ENCODE measurements at places on chromosomes 16 and 17.

DNA sequence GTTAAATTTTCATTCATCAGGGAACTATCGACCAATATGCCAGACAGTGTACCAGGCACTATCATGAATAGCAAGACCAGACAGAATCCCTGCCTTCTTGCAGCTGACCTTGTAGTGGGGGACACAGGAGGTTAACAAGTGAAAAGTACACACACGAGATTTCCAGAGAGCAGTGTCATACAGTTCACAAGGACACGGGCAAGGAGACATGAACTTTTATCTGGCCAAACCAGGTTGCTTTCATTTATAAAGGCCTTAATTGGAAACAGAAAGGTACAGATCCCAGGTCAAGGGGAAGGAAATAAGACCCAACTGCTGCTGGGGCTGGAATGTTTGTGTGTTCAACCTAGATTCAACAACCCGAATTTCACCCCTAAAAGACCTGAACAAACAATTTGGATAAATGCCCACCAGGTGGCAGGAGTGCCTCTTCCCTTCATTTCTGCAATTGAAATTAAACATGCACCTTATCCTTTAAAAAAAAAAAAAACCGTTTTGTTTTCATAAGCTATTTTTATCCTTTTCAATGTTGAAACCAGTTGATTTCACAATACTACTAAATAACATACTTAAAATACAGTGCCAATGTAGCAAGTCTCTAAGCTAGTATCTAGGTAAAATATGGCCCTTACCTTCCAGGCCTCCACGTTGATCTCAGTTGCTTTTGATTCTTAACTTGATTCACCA is 65.9 kb downstream of the EMP2 start:
- DNase-seq = peak; percentile 81

DNA sequence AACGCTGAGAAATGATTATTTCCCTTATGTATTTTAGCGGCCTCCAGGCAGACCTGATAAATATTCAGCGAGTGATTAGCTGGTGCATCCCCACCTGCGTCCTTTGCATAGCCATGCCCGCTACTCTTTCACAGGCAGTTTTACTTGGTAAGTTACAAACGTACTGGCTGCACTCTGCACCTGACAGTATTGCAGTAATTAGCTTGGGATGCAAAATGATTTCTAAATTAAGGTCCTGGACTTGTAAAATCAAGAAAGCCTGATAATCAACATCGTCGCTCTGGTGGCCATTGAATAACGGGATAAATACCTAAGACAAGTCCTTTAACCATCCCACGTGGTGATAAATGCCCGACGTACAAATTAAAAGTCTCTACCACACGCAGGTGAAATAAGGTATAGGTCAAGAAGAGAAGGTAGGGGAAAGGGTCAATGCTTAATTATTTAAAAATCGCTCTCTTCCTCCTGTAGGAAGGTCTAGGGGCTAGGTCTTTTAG is 998 bp upstream of the PRKCA start:
- DNase-seq = no peak

DNA sequence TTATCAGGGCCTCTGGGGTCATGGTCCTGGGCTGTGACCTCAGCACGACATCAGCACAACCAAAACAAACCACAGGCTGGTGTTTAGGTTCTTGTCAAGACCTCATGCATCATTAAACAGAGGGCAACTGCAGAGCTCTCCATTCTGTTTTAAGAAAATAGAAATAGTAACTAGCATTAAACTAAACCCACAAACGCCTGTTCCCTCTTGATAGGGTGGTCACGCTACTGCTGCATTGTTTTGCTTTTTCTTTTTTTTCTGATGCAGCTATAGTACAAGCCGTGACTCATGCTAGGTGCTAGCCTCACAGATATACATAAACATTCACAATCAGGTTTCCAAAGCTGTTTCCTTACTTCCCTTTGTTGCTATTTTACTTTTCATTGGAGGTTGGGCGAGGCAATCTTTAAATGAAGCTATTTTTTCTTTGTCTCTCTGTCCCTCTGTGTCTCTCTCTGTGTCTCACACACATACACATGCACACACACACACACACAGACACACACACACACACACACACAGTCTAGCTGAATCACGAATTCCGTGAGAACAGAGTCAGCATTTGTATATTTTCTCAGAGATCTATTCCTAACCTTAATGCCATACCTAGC is 310.3 kb downstream of the CDH13 start:
- DNase-seq = peak; percentile 79

DNA sequence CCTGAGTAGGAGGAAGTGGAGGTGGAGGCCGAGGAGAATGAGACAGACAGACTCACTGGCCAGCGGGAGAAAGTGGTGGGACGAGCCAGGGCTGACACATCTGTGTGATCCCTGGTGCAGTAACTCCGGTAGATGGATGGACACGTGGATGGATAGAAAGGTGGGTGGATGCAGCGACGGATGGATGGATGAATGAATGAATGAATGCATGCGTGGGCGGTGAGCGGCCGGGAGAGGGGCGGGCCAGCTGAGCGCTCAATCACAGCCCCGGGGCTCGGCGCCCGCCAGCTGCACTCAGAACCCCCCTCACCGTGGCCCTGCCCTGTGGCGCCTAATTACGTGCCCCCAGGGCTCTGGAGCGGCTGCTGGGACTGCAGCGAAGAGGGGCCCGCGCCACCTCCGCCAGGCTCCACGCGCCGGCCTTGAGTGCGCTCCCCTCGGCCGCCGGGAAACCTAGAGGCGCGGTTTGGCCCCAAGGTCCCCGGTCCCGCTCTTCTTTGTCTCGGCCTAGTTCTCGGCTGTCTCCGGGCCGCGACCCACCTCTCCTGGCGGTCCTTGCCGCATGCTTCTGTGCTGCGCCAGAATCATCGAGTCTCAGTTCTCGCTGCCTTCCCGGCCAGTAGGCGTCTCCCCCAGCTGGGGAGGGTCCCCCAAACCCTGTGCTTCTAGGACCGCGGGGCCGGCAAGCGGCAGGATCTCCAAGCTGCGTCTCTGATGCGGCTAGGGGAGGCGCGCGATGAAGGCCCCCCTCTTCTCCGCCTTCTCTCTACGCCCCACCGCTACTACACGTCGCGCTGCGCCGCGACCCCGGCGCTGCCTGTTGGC is 41.0 kb downstream of the RAI1 start:
- no peak for DNase-seq

GRCh38 chr17:48368352-48368908 is 61.6 kb downstream of the SKAP1 start:
- peak; percentile 39 for DNase-seq

GRCh38 chr16:49452578-49452977 is 79.0 kb downstream of the C16orf78 start:
- no peak for DNase-seq

GRCh38 chr16:25036561-25036960 is 21.4 kb upstream of the ARHGAP17 start:
- DNase-seq = no peak

DNA sequence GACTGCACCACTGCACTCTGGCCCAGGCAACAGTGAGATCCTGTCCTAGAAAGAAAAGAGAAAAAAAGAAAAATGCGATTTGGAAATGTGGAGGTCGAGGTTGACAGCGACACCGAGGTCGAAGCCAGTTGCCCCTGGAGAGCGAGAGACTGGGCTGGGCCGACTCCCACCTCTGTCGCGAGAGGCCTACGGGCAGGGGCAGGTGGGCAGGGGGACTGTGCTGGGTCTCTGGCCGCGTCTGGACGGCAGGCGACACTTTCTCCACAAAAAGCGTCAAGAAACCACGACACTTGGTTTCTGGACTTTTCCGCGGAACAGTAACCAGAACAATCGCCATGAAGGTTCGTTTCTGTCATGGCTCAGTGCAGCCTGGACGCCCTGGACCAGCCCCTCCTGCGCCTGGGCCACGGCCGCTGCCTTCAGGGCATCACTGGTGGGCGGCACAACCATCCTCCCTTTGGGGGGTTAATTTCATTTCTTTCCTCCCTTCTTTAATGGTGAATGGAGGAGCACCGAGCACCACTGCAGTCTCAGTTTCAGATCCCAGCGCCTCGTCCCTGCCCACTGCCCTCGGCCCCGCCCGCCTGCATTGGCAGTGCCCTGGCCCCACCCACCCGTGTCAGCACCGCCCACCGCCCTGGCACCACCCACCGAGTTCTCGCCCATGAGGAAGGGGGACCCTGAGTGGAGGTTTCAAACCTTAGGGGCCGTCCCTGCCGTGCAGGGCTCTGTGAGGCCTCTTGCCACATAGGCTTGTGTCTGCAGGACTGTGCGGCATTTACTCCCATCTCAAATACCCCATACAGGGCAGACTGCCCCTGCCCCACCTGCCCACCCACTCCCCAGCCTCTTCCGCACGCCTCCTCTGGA is 18.5 kb upstream of the CDH15 start:
- peak; percentile 59 for DNase-seq

- no peak for DNase-seq
These were observed 796 bp upstream of the PSMB6 start for GRCh38 chr17:4795168-4795567.

GRCh38 chr17:72126575-72127486 is 6.0 kb downstream of the SOX9 start:
- DNase-seq = no peak

GRCh38 chr17:76681222-76682137 is 29.3 kb downstream of the MXRA7 start:
- peak; percentile 90 for DNase-seq

DNA sequence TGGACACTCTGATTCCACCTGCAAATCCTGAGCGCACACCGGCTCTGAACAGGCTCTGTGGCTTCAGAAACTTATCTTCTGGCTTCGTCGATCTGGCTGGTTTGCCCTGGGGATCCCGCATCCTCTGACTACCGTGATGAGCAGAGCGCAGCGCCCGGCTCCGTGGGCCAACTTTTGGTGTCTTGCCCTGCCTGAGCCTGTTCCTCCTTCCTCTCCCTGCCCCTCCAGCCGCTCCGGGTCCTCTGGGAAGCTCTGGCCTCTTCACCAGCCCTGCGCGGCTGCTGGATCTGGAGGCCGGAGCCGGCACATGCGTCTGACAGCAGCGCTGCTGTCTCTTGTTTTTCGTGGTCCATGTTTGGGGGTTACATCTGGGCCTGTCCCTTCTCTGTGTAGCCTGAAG is 65.6 kb downstream of the JPH3 start:
- no peak for DNase-seq

- no peak for DNase-seq
These were observed 94.9 kb downstream of the ANKRD11 start for GRCh38 chr16:89395150-89396142.

DNA sequence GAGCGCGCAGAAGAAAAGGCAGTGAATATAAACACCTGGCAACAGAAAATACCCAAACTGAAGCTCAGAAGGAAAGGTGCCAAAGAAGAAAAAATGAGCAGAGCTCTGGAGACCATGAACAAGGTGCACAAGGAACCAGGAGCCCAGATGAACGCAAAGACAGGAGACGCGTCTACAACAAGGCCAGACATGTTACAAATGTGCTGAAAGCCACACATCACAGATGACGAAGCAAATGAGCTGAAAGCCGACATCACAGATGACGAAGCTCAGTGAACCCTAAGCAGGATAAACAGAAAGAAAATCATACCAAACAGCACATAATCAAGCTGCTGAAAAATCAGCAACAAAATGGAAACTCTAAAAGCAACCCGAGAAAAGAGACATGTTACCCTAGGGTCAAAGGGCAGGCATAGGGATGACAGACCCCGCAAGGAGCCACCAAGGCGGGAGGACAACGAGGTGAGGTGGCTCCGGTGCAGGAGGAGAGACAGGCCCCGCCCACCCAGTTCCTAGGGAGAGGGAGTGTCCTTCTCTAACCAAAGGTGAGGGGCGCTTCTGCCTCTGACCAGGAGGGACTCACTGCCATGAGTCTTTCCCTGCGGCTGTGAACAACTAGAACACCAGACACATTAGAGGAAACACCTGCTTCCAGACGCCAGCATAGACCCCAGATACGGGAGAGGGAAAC is 39.1 kb downstream of the CCDC57 start:
- no peak for DNase-seq

- no peak for DNase-seq
These were observed 29.6 kb upstream of the MAP3K14 start for GRCh38 chr17:45346216-45347015.

- no peak for DNase-seq
These were observed 70.6 kb downstream of the IRF8 start for GRCh38 chr16:85969591-85969990.

GRCh38 chr16:3716831-3717234 is 491 bp downstream of the TRAP1 start:
- peak; percentile 73 for DNase-seq

DNA sequence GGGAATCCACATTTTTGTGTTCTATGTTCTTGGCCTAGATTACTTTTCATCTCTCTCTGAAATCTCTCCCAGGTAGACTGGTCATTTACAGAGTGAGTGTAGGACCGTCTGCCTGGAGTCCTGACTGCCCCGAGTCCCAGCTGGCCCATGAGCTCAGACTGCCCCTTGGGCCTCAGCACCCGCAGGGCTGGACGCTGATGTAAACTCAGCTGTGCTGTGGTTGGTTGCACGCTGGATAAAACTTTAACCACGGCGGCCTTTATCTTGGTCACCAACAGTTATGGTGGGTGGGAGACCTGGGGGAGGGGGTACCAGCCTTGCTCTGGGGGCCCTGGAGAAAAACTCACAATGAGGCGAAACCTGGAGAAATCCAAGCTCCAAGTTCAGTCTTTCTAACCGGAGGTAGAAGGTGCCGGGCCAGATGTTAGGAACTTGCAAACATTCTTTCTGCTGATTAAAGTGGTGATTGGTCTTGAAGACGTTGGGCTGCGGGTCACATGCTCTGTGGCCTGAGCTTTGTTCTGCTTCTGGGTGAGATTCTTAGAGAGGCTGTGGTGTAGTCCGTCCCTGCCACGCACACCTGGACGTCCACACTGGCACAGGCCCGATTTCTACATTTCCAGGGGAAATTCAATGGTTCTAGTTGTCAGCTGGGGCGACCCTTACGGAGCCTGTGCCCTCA is 6.9 kb downstream of the METRNL start:
- DNase-seq = peak; percentile 74

DNA sequence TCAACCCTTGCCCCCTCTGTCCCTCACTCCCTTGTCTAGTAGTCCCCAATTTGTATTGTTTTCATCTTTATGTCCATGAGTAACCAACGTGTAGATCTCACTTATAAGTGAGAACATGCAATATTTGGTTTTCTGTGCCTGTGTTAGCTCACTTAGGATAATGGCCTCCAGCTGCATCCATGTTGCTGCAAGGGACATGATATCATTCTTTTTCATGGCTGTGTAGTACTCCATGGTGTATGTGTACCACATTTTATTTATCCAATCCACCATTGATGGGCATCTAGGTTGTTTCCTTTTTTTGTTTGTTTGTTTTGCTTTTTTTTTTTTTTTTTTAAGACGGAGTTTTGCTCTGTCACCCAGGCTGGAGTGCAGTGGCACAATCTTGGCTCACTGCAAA is 63.0 kb upstream of the HS3ST4 start:
- DNase-seq = no peak

GRCh38 chr17:77439189-77440018 is 298.6 kb downstream of the SEC14L1 start:
- DNase-seq = no peak

- DNase-seq = peak; percentile 65
These were observed 63.9 kb upstream of the RPH3AL start for GRCh38 chr17:416293-417206.

GRCh38 chr17:17186551-17187505 is 19.3 kb downstream of the PLD6 start:
- DNase-seq = no peak

- DNase-seq = no peak
These were observed 127.7 kb downstream of the NTN1 start for GRCh38 chr17:9148905-9149525.

Data from hematopoietic multipotent progenitor cell treated with erythropoietin and hydrocortisone succinate and interleukin-3 and kit ligand, for 4 days (in vitro differentiated cells).